ENCODE measurements at places on chromosomes 11 and 22.

DNA sequence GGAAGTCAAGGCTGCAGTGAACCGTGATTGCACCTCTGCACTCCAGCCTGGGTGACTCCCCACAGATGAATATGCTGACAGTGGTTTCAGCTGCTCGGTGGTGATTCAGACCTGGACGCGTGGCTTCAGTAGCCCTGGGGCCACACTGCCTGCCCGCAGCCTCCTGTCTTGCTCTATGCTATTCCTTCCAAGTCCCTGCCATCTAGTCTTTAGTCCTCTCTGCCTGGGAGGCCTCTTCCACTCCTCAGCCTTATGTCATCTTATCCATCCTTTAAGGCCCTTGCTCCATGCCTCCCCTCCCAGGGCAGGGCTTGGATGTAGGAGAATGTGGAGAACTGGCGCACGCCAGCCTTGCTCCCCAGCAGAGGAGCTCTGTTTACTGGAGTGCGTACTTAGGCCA is 23.0 kb downstream of the YDJC start:
- no peak for DNase-seq

DNA sequence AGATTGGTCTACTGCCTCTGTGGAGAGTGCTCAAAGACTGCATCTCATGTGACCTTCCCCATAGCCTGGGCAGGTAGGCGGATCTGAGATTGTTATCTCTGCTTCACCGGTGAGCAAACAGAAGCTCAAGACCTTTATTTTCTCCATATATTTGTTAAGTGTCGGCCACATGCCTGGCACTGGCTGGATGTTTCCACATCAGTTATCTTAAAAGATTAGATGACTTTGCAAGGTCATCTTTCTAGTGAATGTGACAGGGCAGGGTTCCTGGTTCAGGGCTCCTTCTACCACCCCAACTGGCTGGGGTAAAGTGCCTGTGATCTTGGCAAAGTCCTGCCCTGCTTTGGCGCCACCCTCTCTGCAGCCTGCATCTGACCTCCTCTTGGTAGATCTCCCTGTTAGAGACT is 125.0 kb downstream of the CCDC81 start:
- no peak for DNase-seq

DNA sequence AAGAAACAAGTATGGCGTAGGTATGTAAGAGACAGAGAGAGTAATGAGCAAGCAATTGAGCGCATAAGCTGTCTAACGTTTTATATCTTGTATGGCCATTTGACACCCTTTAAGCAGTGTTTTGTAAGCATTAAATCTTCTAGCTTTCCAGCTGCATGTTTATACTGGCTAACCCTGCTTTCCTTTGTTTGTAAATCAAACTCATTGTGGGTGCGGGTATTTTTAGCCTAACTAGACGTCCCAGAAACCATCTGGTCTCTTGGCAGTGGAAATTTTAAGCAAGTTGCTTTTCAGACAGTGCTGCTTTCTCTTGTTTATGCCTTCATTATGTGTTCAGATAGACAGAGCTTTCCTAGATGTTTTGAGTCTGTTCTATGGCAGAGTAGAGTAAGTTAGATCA is 73.5 kb downstream of the RNF169 start:
- DNase-seq = no peak

DNA sequence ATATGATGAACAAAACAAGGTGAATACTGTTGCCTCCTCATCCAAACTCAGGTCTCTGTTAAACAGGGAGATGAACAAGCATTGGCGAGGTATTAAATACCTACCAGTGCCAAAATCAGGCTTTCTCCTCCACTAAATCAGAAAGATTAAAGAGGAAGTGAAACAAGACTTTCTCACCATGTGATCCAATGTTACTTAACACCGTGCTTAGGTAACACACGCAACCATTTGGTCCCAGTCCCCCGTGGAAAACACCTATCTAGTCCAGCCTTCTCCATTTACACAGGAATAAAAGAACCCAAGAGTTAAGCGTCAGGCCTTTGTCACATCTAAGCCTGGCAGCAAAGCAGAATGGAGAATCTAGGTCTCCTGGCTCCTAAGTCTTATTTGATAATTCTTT is 34.5 kb downstream of the TENM4 start:
- peak; percentile 14 for DNase-seq

- DNase-seq = no peak
Observed at GRCh38 chr11:66081505-66081904, 11.4 kb downstream of the PACS1 start.

GRCh38 chr11:772429-773390 is 4.6 kb downstream of the GATD1 start:
- no peak for DNase-seq

GRCh38 chr22:17569971-17570511 is 6.7 kb downstream of the SLC25A18 start:
- DNase-seq = no peak

GRCh38 chr11:85745626-85746025 is 59.6 kb upstream of the CCDC89 start:
- DNase-seq = no peak

DNA sequence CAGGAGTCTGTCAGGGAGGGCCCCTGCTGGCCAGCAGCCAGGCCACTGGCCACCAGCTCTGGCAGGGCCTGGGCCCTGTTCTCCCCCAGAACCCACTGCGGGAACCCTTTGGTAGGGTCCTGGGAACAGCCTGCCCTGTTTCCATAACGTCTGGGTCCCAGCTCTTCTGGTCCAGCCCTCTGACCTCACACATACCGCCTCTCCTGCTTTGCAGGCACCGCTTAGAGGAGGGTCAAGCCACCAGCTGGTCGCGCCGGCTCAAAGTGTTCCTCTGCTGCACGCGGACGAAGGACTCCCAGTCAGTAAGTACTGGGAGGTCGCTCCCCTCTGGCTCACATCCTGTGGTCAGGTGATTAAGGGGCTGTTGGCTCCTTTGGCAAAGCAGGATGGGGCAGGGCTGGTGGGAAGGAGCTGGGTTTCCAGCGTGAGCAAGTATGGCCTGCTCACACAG is 26.6 kb upstream of the MYRF start:
- DNase-seq = no peak

DNA sequence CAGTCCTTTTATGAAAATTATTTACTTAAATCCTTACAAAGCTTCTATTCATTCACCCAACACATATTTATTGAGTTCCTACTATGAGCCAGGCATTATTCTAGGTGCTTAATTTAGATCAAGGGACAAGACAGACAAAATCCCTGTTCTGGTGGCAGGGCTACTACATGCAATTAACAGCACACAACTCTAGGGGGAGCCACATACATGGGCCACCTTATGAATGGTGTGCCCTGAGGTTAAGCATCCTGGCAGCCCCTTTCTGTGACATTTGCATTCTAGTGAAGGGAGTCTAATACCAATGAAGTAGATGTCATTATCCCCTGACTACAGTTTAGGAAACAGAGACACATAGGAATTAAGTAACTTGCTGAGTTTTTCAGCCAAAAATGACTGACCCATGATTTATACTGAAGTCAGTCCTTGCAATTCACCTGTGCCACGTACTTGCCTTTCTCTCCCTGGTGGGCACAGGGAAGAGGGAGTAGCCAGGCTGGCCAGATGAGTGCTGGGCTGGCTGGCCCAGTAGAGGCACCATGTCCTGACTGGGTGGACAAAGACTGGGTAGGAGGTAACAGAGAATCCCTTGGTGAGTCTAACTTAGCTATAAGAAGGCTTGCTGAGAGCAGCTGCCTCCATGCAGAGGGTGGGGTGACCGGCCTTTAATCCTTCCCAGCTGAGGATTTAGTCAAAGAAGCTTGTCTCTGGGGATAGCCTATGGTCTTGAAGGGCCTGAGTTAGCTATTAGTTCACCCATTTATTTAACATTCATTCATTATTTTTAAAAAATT is 52.0 kb upstream of the ELF5 start:
- no peak for DNase-seq

DNA sequence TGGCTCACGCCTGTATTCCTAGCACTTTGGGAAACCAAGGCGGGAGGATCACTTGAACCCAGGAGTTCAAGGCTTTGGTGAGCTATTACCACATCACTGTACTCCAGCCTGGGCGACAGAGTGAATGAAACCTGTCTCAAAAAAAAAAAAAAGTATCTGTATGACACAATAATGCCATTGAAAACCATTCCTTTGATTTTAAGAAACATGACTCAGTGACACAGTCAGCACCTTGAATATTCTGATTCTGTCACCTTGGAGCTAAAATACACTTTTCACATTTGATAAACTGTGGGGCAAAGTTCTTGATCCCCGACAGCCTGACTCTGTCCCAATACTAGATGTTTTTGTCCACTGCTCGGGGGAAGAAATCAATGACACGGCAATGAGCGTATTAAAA is 16.7 kb upstream of the ELFN2 start:
- DNase-seq = no peak

- DNase-seq = no peak
Observed at GRCh38 chr11:107044503-107044902, 26.2 kb upstream of the GUCY1A2 start.

GRCh38 chr22:47804281-47804680 is 1041.8 kb downstream of the TBC1D22A start:
- no peak for DNase-seq

DNA sequence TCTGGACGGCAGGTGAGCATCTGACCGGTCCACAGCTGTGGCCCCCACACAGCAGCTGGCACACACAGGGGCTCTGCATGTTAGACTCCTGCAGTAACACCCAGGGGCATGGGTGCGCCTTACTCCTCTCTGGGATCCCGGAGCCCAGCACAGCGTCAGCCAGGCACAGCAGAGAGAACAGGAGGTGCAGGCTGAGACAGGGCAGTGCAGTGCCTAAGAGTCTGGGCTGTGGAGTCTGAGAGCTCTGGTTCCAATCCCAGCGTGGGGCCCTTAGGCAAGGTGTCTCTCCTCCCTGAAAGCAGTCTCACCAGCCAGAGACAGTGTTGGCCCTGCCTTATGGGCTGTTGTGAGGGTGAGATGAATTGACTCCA is 2.3 kb downstream of the NUDT8 start:
- no peak for DNase-seq

GRCh38 chr11:26620282-26621045 is 48.4 kb upstream of the MUC15 start:
- no peak for DNase-seq

GRCh38 chr11:62399172-62399877 is 19.5 kb upstream of the SCGB1A1 start:
- no peak for DNase-seq

DNA sequence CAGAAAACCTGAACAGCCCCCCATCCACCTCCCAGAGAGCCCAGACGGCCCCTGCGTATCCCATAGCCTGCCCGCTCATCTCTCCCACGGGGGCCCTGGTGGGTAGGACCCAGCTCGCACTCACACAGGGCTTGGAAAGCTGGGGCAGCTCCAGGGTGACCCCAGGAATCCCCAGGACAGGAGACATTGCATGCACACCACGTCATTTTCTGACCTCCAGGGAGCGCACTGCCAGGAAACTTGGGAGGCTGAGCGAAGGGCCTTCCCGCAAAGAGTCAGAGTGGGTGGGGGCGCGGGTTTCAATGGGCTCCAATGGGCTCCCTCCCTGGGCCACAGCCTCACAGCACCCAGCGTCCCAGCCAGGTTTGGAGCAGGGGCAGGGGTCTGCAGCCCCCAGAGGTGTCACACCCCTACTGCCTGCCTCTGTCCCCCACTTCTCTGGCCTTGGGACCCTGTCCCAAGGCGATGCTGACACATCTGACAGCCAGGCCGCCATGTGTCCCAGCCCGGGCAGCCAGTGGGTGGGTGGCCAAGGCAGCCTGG is 8.2 kb upstream of the SYT8 start:
- DNase-seq = no peak

GRCh38 chr11:92550411-92550810 is 325.8 kb downstream of the FAT3 start:
- no peak for DNase-seq

GRCh38 chr11:66362481-66363147 is 8.9 kb downstream of the SLC29A2 start:
- DNase-seq = no peak

DNA sequence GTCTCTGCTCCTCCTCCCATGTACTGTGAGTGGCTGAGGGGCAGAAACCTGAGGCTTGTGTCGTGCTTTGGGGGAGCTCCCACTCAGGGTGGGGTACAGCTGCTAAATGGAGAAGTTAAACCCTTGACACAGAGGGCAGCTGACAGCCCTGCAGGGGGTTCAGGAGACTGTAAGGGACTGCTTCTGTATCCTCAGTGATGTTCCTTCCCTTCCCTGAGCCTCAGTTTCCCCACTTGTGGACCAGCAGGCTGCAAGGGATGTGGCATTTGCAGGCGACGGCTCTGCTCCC is 15.6 kb downstream of the SYNGR1 start:
- no peak for DNase-seq

DNA sequence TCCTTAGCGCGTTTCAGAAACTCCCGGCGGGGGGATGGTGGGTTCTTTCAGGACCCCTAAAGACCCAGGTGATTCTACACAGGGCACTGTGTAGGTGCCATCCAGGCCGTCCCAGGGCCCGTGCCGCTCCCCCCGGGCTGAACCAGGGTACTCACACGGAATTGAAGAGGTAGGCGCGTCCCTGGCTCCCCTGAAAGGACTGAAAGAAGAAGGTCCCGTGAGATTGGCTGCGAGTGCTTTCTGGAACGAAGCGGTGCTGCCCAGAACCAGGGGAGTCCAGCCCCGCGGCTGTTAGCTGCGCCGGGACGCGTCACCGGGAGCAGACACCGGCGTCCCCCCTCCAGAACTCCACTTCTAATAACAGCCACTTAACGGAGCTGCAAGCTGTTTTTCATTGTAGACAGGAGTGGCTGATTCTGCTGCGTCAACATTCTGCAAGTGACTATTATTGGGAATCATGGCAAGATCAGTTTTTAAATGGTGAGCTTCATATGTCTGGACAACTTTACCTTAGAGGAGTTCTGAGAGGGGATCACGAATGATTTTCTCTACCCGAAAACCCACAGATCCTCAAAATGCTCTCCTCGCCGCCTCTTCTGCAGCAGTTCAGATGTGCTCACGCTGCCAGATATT is 31.8 kb downstream of the YPEL1 start:
- DNase-seq = no peak

GRCh38 chr11:306645-307371 is 808 bp upstream of the IFITM2 start:
- DNase-seq = no peak

- no peak for DNase-seq
Observed at GRCh38 chr11:95231881-95232605, 1.0 kb upstream of the SESN3 start.
